Stimulated activated CD4-positive, alpha-beta T cell treated with anti-CD3 and anti-CD28 coated beads, Interleukin-1b, Interleukin-23, amount 100 ng/mL, for 4 hours (primary cell): ENCODE measurements at places on chromosomes 6 and 20.
A peak's percentile ranks its signal among the peaks of the same experiment; 100 is the strongest.

DNA sequence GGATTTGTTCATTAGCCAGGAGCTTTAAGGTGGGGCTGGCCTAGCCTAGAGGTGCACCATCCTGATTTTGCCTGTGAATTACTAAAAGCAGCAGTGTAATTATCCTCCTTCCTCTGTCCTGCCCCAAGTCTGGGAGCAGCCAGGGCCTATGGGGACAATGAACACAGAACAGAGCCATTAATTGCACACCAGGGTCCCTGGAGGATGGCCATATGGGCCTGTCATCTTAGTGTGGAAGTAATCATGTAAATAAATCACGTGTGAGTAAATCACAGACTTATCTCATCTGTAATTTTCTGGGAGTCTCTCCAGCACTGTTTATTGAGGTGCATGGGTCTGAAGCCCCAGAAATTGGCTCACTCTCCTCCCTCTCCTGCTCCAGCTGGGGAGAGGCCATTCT lies 176.3 kb downstream of the LRFN2 start:
- no peak for DNase-seq

- no peak for DNase-seq
Measured at GRCh38 chr6:1970151-1970561, 275.2 kb downstream of the GMDS start.

DNA sequence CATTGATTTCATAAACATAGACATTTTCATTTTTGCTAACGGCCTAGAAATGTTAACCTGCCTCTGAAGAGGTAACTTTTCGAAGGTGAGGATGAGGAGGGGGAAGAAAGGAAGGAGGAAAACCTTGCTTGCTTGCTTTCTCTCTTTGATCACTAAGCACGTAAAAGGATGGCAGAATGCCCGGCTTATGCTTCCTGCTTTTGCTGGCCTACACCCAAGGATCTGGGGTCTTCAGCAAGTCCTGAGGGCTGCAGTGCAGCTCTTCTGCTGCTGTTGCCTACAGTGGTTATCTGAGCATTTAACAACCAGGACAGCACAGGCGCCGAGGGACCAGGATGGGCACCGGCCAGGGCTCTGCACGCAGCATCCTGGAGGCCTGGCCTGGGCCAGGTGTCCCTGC lies 150.8 kb upstream of the TAB2 start:
- no peak for DNase-seq

DNA sequence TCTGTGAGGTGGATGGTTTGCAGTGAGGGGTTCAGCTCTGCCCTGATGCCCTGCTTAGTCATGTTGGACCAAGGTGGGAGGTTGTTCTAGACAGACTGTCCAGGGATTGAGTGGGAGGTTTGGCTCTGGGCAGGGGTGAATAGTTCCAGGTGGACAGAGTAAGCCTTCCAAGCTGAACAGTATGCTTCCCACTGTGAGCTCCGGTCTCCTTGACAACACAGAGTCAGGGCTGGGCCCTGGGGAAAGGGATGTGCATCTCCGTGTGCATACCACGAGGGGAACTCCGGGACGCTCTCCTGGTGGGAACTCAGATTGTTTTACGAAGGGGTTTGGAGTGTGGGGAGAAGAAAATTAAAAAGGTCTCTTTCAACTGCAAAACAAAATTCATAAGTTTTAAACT lies 174.7 kb downstream of the DHX35 start:
- DNase-seq, result no peak

DNA sequence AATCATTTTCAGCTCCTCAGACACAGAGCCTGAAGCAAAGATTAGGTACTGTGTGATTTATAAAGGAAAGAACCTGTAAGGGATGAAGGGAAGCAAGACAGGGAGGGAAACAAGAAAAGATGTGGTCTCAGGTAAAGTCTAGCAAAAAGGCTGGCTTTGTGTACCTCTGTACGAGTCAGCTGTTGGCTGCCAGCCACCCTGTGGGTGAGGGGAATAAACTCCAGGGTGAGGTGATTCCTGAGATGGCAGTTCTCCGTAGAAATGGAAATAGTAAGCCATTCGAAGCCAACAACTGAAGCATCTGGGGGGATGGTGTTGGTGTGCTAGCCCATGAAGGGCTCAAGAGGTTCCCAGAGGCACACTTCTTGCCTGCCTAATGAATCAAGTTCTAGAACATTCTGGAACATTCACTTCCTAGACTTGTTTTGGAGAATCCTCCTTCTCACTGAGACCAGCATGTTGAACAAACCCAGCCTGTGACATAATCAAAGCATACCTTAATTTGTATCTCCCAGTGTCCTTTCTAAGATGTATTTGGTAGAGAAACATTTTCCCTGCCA lies 10.6 kb upstream of the TTPAL start:
- no peak for DNase-seq

GRCh38 chr6:16740097-16740496 lies 21.2 kb downstream of the ATXN1 start:
- no peak for DNase-seq

- DNase-seq, result no peak
Measured at GRCh38 chr6:74311431-74311830, 615.4 kb downstream of the CD109 start.

- DNase-seq, result no peak
Measured at GRCh38 chr6:111614833-111615582, 9.3 kb upstream of the TRAF3IP2 start.

GRCh38 chr6:168692193-168692914 lies 251.4 kb downstream of the SMOC2 start:
- no peak for DNase-seq

- DNase-seq, result no peak
Measured at GRCh38 chr6:138225953-138226352, 7.7 kb upstream of the PBOV1 start.

GRCh38 chr20:21180248-21180647 lies 54.4 kb downstream of the KIZ start:
- DNase-seq, result no peak

DNA sequence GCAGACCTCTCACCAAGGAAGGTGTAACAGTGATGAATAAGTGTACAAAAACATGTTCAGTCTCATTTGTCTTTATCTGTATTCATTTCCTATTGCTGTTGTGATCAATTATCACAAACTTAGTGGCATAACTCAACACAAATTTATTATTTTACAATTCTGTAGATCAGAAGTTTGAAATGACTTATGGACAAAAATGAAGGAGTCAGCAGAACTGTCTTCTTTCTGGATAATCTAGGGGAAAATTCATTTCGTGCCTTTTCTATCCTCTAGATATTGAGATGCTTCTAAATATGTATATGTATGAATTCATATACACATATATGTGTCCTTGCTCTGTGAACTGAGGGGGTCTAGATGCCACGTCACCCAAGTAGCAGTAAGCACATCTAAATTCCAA lies 663.1 kb upstream of the MARCKS start:
- DNase-seq, result no peak

- DNase-seq, result no peak
Measured at GRCh38 chr6:37357860-37358259, 4.1 kb downstream of the RNF8 start.

- no peak for DNase-seq
Measured at GRCh38 chr20:48209102-48209501, 423.8 kb upstream of the SULF2 start.

DNA sequence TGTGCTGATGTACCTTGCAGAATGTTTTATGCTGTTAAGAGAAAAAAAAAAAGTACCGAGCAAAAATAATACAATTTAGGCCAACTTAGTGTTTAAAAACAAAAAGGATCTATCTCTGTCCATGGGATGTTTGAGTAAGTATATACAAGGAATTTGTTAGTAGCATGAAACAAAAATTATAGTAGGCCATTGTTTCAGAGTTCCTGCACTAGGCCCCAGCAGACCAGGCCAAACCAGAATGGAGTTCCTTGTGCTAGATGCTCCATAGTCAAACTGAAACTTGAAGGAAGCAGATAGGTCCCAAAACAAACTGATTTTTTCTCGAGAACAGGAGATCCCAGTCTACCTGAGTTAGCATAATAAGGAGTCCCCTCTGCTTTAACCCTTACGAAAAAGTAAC lies 72.5 kb downstream of the SNX9 start:
- no peak for DNase-seq

- DNase-seq, result peak; percentile 5
Measured at GRCh38 chr20:35146299-35146919, 727 bp downstream of the EDEM2 start.

DNA sequence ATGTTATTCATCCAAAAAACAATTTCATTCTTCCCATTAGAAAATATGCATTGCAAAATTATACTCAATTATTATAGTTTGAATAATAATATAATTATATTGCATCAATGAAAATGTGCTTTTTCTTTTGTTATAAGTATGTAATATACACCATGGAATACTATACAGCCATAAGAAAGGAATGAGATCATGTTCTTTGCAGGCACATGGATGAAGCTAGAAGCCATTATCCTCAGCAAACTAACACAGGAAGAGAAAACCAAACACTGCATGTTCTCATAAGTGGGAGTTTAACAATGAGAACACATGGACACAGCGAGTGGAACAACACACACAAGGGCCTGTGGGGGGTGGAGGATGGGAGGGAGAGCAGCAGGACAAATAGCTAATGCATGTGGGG lies 2.1 kb upstream of the NKAPL start:
- no peak for DNase-seq

DNA sequence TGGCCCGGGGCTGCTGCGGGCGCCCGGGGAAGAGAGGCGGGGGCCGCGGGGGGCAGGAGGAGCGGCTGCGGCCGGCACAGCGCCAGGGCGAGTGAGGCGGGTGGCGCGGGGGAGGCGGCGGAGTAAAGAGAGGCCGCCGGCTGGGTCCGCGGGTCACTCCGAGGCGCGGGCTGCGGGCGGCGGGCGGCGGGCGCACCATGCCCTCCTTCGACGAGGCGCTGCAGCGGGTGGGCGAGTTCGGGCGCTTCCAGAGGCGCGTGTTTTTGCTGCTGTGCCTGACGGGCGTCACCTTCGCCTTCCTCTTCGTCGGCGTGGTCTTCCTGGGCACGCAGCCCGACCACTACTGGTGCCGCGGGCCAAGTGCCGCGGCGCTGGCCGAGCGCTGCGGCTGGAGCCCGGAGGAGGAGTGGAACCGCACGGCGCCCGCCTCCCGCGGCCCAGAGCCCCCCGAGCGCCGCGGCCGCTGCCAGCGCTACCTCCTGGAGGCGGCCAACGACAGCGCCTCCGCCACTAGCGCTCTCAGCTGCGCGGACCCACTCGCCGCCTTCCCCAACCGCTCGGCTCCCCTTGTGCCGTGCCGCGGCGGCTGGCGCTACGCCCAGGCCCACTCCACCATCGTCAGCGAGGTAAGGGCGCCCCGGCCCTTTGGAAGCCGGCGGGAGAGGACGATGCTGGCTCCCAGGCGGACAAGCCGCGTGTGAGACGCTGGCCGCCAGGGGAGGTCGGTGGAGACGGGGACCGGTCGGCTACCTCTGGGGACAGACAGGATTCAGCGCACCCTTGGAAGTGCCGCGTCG lies at the start of gene SLC22A3:
Gene SLC22A3, plus strand, starts transcription at position 156 of the 797 bp plus-strand sequence. Its CDS starts 42 bp downstream, at position 198.
- no peak for DNase-seq

DNA sequence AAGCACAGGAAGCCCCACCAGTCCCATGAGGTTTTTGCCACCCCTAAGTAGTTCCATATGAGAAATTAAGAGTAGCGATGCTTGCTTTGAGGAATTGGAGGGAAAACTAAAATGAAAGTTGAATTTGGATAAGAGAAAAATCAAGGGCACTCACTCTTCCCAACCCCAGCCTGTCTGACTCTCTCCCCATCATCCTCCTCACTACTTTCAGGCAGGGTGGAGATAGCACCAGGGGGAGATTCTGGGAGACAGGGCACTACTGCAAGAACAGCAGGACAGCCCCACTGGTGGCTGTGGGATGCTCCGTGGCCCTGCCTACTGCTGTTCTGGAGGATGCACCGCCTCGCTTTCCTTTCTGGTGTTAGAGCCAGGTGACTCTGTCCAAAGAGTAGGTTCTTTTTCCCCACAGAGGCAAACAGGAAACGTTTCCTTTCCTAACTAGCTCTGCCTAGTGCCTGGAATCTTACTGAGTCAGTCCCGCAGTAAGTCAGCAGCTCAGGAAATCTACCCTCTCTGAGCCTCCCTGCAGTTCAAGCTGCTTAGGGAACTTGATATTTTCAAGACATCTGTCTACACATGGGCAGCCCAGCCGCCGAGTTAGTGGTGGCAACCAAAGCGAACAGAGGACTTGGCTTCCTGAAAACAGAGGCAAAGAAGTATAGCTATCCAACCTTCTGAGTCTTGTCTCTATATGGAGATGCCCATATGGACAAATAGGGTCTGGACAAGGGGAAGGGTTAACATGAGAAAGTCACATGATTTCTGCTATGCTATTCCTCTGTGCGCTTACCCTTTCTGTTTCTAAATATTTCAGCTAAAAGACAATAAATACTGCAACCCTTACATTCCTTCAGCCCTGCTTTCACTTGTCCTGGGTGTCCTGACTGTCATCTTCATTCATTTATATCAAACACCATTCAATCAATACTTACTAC lies 11.4 kb downstream of the HLA-E start:
- no peak for DNase-seq

- DNase-seq, result no peak
Measured at GRCh38 chr6:153048631-153049030, 46.1 kb upstream of the MTRF1L start.
